ENCODE measurements at places on chromosomes 6 and 20. TPM values are rescaled to one million over a fixed set of nuclear protein-coding genes. Genes with fewer than 3 reads are reported as not detected.

- peaks cover 33% of the 10 kb centered on the region for H3K4me1 ChIP-seq
- no peak overlapping the region for H3K4me3 ChIP-seq
- H3K36me3 ChIP-seq: no peaks in the 10 kb centered on the region
- H3K27ac ChIP-seq: no peak overlapping the region
- no peak for DNase-seq
Measured at GRCh38 chr20:48822879-48823385, 4.9 kb downstream of the PREX1 start.

HLA-DRA gene
- 2.3 TPM for total RNA-seq

DNA sequence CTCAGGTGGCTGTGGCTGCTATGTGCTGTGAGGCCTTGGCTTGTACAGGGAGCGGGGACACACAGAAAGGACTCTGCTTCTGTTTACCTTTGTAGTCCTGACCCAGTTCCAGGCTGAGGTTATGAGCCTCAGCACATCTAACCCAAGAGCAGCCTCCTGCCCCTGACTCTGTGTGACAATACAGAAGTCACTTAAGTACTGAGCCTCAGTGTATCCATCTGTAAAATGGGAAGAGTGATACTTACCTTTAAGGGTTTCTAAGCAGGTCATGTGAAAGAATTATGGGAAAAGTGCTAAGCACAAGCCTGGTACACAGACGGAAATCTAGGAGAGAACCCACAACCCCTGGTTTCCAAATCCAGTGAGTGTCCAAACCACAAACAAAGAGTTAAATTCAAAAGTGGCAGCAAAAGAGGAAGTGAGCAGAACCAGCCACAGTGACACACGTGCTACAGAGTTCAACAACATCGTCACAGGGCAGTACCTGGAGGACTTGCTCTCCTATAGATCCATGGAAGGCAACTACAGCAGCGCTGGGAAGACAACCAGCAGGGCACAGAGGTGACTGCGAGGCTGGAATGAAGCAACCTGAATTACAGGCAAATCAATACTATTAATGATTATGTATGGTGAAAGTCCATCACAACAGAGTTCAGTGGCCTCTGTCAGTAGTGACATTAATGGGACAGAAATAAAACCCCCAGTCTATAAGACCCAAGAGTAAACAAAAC is 12.5 kb downstream of the TRIM26 start:
- no peaks in the 10 kb centered on the region for H3K27me3 ChIP-seq
- no peaks in the 10 kb centered on the region for H3K36me3 ChIP-seq
- no peak overlapping the region for H3K4me3 ChIP-seq
- no peak overlapping the region for H3K27ac ChIP-seq
- peaks cover 3% of the 10 kb centered on the region for H3K4me1 ChIP-seq

DNAH8 gene
- total RNA-seq: 0.09 TPM

LBP gene
- not detected for total RNA-seq

CGA gene
- not detected for total RNA-seq
